ENCODE measurements at places on chromosomes 13 and 19.

DNA sequence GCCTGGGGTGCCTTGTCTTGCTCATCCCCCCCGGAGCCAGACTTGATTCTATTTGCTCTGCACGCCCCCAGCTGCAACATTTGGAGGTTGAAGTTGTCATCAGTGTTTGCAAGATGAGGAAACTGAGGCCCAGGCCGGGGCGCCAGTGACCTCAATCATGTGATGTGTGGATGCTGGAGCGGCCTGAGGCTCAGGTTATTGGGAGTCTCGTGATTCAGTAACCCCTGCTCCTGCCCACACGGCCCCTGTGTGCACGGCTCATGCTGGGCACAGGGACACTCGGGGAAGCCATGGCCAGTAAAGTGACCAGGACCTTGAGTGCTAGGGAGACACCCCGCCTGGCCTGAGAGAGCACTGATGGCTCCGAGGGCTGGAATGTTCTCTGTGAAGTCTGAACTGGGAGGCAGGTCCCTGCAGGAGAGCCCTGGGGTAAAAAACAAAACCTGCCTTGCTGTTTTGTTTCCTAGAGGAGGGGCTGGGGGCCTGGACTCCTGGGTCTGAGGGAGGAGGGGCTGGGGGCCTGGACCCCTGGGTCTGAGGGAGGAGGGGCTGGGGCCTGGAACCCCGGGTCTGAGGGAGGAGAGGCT is 1.9 kb downstream of the FGF21 start:
- no peak for DNase-seq

DNA sequence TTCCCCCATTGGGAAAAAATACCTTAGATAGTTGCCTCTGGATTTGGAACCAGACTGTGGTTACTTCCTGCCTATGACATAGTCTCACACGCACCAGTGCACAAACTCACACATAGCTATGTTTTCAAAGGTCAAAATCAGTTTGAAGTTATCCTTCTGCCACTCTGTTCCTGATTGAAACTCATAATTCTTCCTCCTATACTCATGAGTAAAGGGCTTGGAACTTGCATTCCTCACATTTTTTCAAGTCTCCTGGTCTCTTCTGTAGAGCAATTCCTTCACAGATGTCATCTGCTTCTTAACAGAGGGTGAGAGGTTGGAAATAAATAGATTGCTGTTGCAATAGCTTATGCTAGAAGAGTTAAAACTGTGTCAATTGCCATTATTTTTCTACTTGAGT is 18.6 kb upstream of the POSTN start:
- no peak for DNase-seq

- DNase-seq = no peak
These were observed 102.8 kb downstream of the STARD13 start for GRCh38 chr13:33182729-33183128.

GRCh38 chr13:35851881-35852280 is 279.3 kb downstream of the DCLK1 start:
- DNase-seq = no peak

- no peak for DNase-seq
These were observed 12.1 kb downstream of the IGFL1 start for GRCh38 chr19:46241626-46242025.

DNA sequence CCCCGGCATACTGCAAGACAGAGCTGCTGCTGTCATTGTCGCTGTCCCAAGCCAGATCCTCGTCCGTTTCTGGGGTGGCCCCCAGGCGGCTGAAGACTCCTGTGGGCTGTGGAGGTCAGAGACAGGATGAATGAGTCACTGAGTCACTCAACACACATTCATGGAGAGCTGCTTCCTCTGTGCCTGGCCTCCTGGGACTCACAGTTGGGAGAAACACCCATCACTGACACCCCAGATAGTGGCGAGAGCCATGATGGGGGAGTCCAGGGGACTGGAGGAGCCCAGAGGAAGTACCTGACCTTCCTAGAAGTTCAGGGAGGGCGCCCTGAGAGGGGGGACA is 26.0 kb downstream of the C19orf47 start:
- no peak for DNase-seq

Data from stimulated activated CD4-positive, alpha-beta T cell treated with anti-CD3 and anti-CD28 coated beads, Interleukin-1b, Interleukin-23, amount 100 ng/mL, for 1 hour (primary cell).